Stimulated activated CD4-positive, alpha-beta T cell treated with anti-CD3 and anti-CD28 coated beads, Interleukin-1b, Interleukin-23, amount 100 ng/mL, for 1 hour (primary cell): ENCODE measurements at places on chromosomes 3 and 15.

- DNase-seq = no peak
Observed at GRCh38 chr3:94734206-94734605, 671.3 kb downstream of the NSUN3 start.

DNA sequence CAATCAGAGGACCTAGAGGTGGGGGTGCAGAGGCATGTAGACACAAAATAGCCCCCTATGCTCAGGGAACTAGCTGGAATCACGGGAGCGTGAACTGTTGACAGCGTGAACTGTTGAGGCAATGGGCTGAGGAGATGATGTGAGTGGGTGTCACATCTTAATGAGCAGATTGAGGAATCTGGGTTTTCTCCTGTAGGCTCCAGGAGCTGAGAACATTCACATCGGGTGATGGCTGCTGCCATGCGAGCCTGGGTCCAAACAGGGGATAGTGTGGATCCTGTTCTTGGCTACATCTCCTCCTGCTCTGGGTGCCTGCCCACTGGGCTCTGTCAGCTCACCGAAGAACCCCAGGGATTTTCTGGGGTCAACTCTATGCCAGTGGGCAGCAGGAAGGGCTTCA is 2.1 kb downstream of the LARP6 start:
- DNase-seq = no peak

DNA sequence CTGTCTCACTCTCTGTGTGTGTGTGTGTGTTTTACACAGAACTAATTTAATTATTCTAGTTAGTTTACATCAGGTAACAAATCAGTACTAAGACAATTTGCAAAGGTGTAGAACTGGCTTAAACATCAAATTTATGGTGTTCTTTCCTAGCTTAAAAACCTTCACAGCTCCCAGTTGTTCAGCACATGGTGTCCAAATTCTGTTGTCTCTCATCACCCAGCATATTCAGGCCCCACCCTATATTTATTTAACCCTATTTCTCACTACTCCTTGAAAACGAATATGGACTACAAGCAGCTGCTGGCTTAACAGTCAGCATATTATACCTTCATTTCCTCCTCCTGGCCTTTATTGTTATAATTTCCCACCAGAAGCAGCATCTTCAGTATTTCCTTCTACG is 1.2 kb downstream of the IL20RB start:
- no peak for DNase-seq

- DNase-seq = no peak
Observed at GRCh38 chr15:31974855-31975829, 55.2 kb upstream of the CHRNA7 start.

DNA sequence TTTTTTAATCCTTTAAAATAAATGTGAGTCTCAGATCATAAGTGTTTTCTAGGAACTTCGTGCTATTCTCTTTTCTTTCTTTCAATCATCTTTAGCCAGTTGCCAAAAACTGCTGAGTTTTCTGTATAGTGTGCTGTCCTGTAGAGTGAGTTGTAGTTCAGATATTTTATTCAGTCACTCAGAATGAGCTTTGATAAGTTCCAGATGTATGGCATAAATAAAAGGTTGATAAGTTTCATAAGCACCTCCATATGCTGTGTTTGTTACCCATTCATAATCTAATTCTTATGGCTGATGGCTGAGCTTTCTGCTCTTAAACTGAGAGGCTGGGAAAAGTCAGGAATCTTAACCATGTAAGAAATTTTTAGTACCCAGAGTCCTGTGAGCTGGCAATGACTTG is 59.3 kb upstream of the COL6A6 start:
- DNase-seq = no peak

DNA sequence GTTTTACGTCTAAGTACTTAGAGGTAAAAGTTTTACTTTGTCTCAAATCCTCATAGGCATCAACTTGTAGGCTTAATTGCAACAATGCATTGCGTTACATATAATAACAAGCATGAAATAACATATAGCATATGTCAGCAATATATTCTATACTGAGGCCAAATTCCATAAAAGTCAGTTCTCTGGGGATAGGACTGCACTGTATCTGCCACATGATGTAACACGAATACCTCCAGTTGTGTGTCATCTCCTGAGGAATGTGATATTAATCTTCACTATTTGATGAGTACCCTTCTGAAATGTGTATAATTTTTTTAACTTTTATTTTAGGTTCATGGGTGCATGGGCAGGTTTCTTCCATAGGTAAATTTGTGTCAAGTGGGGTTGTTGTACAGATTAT is 126.4 kb downstream of the IMPG2 start:
- no peak for DNase-seq

- no peak for DNase-seq
Observed at GRCh38 chr15:78938658-78939488, 6.0 kb downstream of the CTSH start.

GRCh38 chr3:126959921-126960603 is 22.9 kb upstream of the PLXNA1 start:
- no peak for DNase-seq

GRCh38 chr15:95176794-95177577 is 945.6 kb downstream of the MCTP2 start:
- DNase-seq = no peak

DNA sequence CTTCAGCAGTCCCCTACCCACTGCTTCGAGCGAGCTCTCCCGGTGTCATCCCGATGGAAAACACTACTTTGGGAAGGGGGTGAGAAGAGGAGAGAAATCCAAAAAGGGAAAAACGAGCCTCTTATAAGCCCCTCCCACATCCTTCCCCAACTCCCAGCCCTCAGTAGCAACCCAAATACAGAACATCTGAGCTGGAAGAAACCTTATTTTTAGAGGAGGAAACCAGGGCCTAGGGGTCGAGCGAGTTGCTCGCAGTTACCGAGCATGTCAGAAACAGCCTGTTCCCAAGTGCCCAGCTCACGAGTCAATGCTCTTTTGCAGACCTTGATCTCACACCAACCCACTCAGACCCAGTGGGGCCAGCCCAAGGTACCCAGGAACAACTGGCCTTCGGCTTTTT is 14.2 kb downstream of the RBPMS2 start:
- no peak for DNase-seq

DNA sequence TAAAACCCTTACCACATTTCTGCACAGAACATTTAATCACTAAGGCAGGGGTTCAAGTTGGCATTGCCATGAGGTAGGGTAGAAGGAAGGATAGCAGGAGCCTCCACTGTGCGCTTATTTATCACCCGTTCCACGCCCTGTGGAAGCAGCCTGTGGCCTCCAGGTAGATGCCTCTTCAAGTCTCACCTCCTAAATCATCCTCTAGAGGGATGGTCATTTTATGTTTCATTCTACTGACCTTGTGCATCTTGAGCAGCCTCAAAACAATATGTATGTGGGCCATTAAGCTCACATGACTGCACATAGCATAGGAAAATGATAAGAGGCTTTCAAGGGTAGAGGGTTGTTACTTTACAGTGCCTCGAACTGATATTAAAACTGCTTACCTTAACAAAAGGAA is 546.2 kb downstream of the GRM7 start:
- DNase-seq = no peak

GRCh38 chr15:36617529-36618196 is 38.2 kb downstream of the CDIN1 start:
- no peak for DNase-seq

DNA sequence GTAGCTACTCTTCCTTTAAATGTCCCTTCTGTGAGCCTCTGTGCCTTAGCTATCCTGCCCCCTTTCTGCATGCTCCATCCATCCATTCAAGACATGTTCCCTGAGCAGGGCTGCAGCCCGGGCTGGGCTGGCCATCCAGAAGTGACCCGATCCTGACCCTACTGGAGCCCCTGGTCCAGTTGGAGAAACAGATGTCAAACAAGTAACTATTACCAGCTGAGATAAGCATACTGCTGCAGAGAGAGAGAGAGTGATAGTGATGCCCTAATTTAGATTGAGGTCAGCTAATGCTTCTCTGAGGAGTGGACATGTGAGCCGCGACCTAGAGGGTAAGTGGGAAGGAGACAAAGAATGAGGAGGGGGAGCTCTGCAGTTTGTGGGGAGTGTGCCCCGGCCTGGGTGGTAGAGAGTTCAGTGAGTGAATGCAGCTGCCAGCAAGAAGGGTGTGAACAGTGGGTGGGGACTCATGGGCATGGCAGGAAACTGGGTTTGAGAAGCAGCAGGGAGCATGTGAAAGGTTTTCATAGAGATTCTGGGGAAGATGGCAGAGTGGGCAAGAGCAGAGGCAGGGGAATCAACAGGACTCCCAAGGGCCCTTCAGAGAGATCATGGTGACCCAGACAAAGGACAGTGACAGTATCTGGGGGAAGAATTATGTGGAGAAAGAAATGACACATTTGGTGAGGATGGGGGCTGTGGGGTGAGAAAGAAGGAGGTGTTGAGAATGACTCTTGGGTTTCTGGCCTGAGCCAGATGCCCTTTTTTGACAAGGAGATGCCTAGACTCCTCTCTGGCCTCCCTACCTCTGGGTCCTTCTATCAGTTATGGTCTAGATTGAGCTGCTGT is 44.9 kb downstream of the CHCHD6 start:
- DNase-seq = no peak

- DNase-seq = no peak
Observed at GRCh38 chr15:47998619-47999019, 122.2 kb upstream of the SLC24A5 start.

DNA sequence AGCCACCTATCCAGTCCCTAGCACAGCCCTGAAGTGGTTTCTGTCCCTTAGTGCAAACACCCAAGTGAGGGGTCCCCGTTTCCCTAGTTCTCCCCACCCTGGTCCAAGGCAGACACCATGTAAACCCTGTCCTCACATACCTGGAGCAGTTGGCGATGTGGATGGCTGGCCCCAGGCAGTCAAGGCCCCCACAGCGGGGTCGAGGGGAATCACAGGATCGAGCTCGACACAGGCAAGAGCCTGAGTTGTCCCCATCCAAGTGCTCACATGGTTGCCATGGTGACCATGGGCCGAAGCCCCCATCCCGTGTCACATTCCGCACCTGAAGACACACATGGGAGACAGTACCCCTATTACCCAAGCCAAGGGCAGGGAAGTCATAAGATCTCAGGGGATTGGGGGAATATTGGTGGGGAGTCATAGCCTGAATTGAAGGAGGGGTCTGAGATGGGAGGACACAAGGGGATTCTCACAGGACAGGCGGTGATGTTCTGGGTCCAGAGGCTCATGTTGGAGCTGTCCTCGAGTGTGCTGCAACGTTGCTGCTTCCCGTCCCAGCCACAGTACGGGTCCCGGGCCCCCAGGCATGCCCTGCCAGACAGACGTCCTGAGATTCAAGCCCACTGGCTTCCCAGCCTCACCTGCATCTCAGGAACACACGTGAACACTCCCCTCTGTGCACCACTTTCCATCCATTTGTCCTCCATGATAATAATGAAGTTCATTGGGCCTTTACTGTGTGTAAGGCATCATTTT is 112.1 kb downstream of the SEMA5B start:
- DNase-seq = no peak

GRCh38 chr3:150165396-150166094 is 194.8 kb upstream of the PFN2 start:
- no peak for DNase-seq

DNA sequence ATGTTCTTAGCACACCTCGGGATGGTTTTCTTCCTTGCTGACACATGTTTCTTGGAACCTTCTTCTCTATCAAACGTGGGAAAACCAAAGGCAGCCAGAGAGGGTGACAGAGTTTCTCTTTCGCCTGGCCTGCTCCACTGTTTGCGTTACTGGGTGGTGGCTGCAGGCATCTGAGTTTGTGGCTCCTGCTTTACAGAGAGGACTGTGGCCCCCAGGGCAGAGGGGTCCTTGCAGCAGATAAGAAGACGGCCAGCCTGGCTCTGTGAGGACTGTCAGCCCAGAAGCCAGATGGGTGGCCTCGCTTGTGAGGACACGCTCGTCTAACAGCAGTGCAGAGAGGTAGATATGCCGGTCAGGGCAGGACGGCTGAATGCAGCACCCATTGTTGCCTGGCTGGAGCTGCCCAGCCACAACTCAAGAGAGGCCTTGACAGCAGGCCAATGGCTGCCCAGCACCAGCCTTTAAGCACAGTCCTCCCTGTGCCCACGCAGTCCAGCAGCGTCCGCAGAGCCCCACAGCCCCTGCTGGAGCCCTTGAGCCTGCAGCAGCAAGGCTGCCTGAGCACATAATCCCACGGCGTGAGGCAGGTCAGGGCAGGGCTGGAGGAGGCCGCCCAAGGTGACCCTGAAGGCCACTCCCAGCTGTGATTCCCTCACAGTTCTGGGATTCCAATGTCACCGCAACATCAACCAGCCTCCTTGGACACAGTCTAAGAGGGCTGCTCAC is 15.0 kb upstream of the SPTBN5 start:
- DNase-seq = no peak

DNA sequence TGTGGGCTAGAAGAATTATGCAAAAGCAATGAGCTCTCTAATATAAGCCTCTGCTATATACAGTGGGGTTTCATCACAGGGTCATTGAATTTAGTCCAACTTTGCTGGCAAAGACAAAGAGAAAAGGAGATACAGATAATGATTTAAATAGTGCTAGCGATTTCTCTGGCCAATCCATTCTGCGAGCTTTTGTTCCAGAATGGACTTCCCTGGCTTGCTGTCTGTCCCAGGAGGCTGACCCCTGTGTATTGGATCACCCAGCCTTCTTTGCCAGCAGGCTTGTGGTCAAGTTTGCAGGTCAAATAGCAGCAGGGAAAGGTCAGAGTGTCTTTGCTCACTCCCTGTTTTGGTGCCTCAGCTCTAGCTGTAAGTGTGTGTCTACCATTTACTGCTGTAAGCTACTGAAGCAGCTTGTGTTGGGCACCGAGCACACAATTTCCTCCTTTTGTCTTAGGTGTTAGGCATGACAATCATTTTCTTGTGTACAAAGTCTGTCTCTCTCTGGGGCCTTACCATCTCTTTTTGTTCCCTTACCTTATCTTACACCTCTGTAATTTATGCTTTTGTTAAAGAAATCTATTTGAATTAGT is 55.7 kb downstream of the UNC13C start:
- no peak for DNase-seq

GRCh38 chr3:63753567-63753966 is 65.5 kb upstream of the C3orf49 start:
- no peak for DNase-seq

GRCh38 chr15:98643115-98643514 is 5.2 kb upstream of the IGF1R start:
- DNase-seq = no peak

DNA sequence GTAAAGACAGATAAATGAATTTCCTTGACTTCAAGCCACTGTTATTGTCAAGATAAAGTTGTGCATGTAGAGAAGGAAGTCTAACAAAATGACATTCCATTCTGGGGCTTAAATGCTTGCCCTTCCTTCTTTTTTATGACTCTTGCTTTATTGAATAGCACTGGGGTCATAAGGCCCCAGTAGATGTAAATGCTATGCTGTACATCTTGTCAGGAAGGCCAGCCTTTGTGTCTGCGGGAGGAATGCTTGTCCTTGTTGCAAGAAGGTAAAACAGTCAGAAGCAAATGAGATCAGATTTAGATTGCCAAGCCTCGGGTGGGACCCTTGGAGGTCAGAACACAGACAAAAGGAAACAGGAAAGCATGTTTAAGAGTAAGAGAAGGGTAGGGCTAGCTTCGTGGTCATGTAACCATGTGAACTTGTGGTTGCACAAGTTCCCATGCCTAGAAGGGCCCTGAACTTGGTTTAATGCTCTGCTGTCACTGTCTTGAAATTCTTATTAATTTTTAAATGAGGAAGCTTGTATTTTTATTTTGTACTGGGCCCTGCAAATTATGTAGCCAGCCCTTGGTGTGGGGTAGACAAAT is 81.5 kb downstream of the PPM1L start:
- DNase-seq = no peak

GRCh38 chr3:10706156-10706739 is 109.8 kb upstream of the SLC6A11 start:
- no peak for DNase-seq

- no peak for DNase-seq
Observed at GRCh38 chr3:188315553-188315952, 161.6 kb downstream of the LPP start.
